T follicular helper cell (primary cell): ENCODE measurements at places on chromosomes 4 and X.

GRCh38 chr4:167890226-167890625, 202.1 kb upstream of the ANXA10 start:
- DNase-seq, result no peak

DNA sequence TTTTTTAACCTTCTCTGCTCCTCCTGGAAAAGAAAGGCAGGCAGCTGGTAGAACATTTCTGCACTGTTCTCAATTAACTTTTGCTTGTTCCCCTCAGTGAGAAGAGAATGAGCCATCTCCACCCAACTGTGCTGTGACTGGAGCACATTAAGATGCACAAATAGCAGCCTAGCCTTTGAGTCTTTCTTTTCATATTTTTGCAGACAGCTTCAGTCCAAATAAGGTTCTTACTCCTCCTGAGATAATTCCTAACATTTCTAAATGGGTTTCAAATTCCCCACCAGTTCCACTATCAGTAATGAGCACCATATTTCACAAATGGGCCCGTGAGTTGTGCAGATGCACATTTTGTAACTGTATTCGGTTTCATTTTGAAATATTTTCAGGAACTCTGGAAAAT, 118.6 kb downstream of the SPCS3 start:
- DNase-seq, result no peak

GRCh38 chr4:6420036-6420435, 52.4 kb downstream of the PPP2R2C start:
- no peak for DNase-seq

DNA sequence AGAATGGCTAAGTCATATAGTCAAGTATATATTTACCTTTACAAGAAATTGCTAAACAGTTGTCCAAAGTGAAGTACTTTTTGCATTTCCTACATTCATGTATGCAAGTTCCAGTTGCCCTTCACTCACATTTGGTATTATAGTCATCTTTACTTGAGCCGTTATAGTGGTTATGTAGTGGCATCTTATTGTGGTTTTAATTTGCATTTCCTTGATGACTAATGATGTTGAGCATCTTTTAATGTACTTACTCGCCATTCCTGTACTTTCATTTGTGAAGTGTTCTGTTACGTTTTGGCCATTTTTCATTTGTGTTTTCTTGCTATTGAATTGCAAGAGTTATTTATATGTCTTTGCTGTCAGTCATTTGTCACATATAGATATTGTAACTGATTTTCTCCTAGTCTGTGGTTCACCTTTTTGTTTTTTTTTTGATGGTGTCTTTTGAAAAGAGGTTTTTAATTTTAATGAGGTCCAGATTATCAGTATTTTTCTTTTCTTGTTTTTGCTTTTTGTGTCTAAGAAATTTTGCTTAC, 27.6 kb downstream of the ARFIP1 start:
- DNase-seq, result no peak

DNA sequence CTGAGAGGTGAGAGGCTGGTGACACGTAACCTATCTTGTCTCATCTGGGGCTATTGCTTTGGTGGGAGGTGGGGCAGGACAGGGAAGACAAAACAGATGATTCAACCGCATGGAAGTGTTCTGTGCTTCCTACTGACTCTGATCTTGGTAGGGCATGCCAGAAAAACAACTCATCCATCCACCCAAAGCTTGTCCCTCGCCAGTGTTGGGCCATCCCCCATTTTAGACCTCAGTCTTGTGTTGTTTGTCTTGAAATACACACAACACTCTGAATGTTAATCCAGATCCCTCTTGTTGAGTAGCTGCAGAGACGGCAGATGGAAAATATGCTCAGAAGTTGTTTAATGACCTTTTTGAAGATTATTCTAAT, 377 bp downstream of the CHRNA9 start:
- no peak for DNase-seq

GRCh38 chr4:52198294-52198693, 147.2 kb downstream of the SPATA18 start:
- no peak for DNase-seq
